Activated CD8-positive, alpha-beta memory T cell treated with anti-CD3 and anti-CD28 coated beads, Interleukin-2, amount 50 U/mL, for 4 hours (primary cell): ENCODE measurements at places on chromosomes 4 and X.

DNA sequence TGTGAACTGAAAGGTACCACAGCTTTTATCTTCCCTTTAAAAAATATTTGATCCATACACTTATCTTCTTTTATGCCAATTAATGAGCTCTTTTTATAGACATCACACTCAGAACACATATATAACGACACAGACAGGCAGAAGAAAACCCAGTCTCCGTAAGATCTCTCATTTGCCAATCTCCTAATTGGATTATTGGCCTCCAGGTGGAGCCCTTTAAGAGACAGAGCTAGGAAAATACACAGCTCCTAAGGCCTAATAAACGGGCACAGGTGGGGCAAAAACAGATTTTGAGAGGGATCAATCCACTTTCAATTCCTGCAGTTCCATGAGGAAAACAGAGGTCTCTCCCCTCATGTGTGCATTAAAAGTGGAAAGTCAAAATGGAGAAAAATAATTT, 1495.4 kb downstream of the RPA4 start:
- no peak for DNase-seq

DNA sequence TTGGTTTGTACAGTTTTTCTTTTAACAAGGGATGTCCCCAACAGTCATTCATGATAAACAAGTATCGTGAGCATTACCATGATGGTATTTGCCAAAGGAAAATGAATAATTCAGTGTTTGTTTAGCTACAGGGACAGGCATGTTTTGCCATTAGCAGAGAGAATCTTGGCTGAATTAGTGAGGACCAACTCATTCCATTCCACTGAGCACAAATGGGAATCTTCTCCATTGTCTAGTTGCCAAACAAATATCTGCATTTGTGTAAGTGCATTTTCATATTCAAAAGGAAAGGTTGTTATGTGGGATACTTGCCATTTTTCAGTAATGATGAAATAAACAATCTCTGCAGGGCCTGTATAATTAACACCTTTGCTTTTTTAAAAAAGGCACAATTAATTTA, 1762.6 kb downstream of the RPA4 start:
- DNase-seq: no peak

- DNase-seq: no peak
Measured at GRCh38 chrX:151737494-151737893, 2.9 kb downstream of the CNGA2 start.

DNA sequence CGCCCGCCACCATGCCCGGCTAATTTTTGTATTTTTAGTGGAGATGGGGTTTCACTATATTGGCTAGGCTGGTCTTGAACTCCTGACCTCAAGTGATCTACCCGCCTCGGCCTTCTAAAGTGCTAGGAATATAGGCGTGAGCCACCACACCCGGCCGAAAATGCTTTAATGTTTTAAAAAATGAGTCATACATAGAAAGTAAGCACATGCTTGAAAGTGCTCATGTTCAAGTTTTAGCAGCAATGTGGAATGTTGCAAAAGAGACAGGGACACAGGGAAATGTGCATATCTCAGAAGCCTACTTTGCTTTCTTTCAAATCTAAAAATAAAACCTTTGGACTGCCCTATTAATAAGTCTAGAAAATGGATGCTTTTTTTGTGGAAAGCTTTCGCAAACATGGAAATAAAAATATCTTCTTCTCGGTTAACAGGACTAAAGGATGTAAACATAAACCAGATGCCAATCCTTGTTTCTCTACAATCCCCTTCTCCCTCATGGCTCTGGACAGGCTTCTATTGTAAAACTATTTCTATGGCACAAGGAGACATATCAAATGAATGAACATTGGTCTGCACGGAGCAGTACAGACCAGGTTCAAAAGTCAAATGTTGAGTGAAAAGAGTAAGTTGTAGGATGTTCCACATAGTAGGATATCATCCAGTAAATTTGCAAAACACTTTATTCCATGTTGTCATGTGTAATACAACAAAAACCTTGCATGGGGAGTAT, 15.0 kb downstream of the MECP2 start:
- DNase-seq: no peak

DNA sequence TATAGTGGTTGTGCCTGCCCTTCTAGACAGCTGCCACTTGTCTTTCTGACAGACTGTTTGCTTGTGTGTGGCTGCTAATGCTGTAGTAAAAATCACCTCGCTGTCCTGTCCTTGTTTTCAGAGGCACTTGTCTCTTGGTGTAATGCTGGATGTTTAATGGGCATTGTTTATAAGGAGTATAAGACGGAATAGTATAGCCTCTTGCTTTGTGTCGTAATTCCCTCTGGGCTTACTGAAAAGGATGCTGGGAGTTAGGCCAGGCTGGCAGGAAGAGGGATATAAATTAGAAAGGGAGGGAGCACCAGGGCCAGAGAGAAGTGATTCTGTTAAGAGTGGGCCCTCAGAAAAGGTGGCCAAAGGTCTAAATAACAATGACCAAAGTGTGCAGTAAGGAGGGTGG, 29.0 kb downstream of the NHS start:
- DNase-seq: no peak

GRCh38 chr4:118967393-118967792, 78.7 kb downstream of the SYNPO2 start:
- no peak for DNase-seq

GRCh38 chr4:121510341-121510874, 129.6 kb upstream of the QRFPR start:
- no peak for DNase-seq

DNA sequence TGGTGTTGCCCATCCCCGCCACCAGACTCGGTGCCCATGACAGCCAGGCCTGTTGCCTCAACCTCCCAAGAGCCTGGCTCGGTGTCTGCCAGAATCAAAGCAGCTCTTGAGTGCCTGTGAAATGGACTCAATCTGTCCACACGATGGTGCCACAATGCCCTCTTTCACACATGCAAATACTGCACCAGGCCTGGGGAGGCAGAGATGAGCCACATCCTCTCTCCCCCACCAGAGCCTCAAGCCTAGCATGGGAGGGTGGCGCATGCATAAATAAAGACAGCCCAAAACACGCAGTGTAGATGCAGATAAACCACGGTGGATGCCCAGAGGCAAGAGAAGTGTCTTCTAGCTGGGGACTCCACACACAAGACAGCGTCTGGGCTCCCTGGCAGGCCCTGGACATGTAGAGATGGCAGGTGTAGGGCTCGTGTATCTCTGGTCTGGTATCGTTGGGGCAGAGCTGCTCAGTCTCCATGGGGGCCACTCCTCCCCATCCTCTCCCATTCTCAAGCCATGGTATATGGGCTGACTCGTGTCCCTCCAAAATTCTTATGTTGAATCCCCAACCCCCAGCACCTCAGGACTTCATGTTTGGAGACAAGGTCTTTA, 65.6 kb downstream of the JAKMIP1 start:
- peak; percentile 49 for DNase-seq

DNA sequence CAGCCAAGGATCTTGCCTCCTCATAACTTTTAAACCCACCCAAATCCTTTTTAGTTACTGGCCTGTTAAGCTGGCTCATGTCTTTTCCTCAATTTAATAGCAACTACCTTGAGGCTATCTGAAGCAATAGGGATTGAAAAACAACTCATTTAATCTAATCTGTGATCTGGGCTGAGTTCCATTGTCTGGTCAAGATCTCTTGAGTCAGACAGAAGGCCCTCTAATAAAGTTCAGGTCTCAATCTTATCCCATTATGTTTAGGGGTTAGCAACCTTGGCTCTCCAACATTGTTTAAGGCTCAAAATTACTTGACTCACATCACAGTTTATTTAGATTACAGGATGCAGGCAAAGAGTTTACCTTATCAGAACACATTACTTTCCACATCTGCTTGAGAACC, 436.1 kb downstream of the ANKRD50 start:
- no peak for DNase-seq

DNA sequence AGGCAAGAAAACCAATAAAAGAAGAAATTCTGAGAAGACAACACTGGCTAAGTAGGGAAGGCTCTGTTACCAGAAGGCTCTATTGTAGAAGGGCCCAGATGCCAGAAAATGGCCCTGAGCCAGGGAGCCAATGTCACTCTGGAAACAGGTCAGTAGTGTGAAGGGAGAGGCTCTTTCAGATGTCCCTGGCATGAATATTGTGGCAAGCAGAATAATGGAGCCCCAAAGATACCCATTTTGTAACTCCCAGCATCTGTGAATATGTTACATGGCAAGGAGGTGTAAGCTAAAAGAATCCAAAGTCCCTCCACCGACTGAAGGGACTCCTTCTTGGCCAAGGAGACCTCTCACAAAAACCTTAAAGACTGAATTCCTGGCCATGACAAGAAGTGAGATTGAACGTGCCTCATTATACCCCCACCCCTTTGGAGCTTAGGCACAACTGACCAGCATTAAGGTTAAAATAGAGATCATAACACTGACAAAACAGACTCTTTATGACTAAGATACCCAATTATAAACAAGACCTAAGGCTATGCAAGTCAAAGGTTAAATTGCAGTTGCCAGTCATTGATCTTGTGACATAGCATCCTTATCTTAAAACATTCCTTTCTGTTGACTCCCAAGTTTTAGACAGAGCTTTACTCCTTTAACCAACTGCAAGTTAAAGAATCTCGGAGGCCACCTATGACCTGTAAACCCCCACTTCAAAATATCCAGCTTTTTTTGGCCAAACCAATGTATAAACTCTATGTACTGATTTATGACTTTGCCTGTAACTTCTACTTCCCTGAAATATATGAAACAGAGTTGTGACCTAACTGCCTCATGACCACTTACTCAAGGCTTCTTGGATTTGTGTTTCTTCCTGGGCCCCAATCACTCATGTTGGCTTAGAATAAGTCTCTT, 42.2 kb upstream of the SMIM10 start:
- DNase-seq: no peak

DNA sequence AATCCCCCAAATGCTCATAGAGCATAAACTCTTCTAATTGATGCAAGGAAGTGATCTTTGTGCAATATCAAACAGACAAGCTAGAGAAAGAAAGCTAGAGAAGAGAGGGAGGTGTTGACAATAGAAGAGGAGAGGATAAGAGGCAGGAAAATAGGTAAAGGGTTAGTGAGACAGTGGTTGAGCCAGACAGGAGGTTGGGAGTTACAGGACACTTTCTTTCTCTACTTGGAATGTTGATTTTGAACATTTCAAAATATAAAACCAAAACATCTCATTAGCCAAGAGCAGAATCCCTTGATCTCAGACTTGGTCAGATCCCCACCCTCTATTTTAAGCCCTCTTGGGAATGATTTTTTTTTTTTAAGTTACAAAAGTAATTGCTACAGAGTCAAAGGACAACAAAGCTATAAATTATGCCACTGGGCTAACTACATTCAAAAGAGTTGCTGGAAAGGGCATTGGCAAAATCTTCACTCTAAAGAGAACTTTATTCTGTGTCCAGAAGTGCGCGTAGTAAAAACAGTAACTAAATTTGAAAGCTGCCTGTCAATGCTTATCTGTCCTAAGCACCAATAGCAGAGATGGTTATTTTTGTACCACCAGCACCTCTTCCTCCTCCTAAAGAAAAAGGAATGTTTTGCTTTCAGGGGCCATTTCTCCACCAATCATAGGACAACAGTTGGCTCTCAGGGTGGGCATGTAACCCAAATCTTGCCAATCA, 133.8 kb downstream of the PDGFC start:
- DNase-seq: no peak

GRCh38 chr4:60945641-60946040, 254.5 kb upstream of the ADGRL3 start:
- no peak for DNase-seq

GRCh38 chr4:129232589-129233337, 136.8 kb downstream of the C4orf33 start:
- no peak for DNase-seq

DNA sequence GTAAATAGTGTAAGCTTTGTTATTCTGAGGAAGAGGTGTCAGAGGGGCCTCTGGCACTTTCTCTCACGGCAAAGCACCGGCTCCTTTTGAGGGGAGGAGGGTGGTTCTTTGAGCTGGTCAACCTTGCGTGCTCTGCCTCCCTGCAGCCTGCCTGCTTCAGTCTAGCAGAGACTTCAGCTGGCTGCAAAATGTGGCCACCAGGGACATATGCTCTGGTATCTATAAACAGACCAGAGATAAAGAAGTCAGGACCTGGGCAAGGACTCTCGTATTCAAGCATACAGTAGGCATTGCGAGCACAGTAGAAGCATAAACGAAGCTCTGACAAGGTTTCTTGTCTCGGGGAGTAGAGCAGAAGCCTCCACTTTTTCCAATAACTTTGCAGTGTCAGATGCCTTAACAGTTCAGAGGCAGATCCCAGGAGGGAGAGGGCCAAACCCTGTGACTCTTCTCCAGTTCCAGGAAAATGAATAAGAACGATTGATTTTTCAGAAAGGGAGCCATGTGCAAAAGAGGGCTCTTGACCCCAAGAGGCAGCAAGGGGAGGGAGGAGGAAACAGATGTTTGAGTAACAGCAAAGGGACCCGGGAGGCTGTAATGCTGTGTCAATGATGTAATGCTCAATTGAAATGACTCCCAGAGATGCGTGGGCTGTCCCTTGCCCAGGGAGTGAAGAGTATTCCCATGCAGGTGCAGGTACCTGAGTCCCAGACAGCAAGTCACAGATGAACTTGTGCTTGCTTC, 57.9 kb upstream of the TEX13D start:
- no peak for DNase-seq

DNA sequence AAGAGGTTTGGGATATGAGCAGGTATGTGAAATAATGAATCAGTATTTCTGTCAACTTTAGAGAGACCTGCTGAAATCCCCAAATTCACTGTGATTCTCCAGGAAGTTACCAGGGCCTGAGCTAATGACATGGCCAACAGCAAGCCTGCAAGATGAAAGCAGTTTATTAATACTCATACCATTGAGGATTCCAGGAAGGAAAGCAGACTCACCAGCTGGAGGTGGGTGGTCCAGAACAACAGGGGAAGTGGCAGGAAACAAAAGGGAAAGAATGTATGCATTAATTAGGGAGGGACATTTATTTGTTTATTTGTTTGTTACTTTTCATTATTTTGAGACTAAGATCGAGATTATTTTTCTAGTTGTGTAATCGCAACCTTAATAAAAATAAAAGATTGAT, 196.6 kb upstream of the AGA start:
- no peak for DNase-seq
